Activated CD8-positive, alpha-beta T cell treated with anti-CD3 and anti-CD28 coated beads, Interleukin-2, amount 10 ng/mL, durations not matched to agents 7 days and 5 days (primary cell): ENCODE measurements at places on chromosomes 6 and 20. TPM values are rescaled to one million over a fixed set of nuclear protein-coding genes. Genes with fewer than 3 reads are reported as not detected.

DNA sequence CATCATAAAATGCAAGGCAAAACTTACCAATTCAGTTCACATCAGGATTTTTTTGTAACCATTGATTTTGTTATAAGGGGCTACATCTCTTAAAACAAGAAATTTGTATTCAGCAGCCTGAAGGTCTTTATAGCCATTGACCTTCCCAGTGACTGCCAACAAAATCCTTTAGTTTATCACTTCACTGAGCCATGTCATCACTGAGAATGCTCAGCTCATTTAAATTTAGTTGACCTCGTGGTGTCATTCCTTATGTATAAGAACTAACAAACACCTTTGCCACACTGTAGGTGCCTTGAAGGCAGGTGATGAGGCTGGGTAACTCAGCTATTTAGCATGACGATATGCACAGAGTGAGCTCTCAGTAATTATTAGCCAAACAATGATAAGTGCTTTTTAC is 77.7 kb downstream of the GRM1 start:
- H3K27me3 ChIP-seq = no peaks in the 10 kb centered on the region
- no peak overlapping the region for H3K4me3 ChIP-seq
- H3K4me1 ChIP-seq = no peaks in the 10 kb centered on the region
- DNase-seq = no peak
- no peak overlapping the region for H3K27ac ChIP-seq

DNA sequence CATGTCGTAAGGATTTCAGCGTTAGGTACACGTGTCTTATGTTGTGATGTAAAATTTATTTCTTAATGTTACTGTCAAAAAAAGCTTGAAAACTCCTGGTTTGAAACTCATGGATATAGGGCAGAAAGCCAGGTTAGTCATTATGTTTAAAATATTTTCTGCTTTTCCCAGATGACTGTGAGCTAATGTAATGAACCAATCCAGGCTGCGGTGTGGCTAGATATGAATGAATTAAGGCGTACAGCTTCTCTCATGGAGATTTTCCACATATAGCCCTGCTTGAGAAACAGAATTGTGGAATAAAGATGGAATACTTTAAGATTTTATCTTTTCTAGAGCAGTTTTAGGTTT is 80.3 kb upstream of the STMND1 start:
- no peak overlapping the region for H3K4me3 ChIP-seq
- peaks cover 2% of the 10 kb centered on the region for H3K4me1 ChIP-seq
- H3K27me3 ChIP-seq = peaks cover 7% of the 10 kb centered on the region
- no peaks in the 10 kb centered on the region for H3K36me3 ChIP-seq
- DNase-seq = no peak

GRCh38 chr6:14159090-14159489 is 41.5 kb downstream of the CD83 start:
- no peak overlapping the region for H3K4me3 ChIP-seq
- H3K36me3 ChIP-seq = no peaks in the 10 kb centered on the region
- H3K27ac ChIP-seq = no peak overlapping the region
- no peaks in the 10 kb centered on the region for H3K4me1 ChIP-seq
- H3K27me3 ChIP-seq = peaks cover 8% of the 10 kb centered on the region

GRCh38 chr6:18752278-18753068 is 365.3 kb downstream of the RNF144B start:
- peaks cover 1% of the 10 kb centered on the region for H3K27me3 ChIP-seq
- H3K27ac ChIP-seq = no peak overlapping the region
- no peaks in the 10 kb centered on the region for H3K36me3 ChIP-seq
- H3K4me1 ChIP-seq = no peaks in the 10 kb centered on the region
- DNase-seq = no peak
- no peak overlapping the region for H3K4me3 ChIP-seq

GRCh38 chr20:24638591-24639548 is 169.4 kb downstream of the SYNDIG1 start:
- no peak overlapping the region for H3K27ac ChIP-seq

DNA sequence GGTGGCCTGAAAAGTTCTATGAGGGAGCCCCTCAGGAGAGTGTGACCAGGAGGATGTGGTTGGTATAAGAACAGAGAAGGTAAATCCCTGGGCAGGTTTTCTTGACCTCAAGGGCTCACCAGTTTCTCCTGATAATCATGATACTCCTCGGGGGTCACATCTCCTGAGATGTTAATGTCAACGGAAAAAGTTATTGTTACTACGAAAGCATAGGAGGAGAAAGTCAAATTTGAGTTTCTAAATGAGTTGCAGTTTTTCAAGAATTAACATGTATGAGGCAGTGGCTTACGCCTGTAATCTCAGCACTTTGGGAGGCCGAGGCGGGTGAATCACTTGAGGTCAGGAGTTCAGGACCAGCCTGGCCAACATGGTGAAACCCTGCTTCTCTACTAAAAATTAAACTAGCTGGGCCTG is 23.4 kb downstream of the MGME1 start:
- H3K27me3 ChIP-seq = peaks cover under 1% of the 10 kb centered on the region
- peak overlapping the region; percentile 83 for H3K27ac ChIP-seq
- DNase-seq = peak; percentile 37
- H3K4me3 ChIP-seq = peak overlapping the region; percentile 35

GRCh38 chr6:42251911-42252637 is 34.4 kb upstream of the MRPS10 start:
- peaks cover 33% of the 10 kb centered on the region for H3K36me3 ChIP-seq
- no peaks in the 10 kb centered on the region for H3K4me1 ChIP-seq
- H3K27me3 ChIP-seq = no peaks in the 10 kb centered on the region
- peak overlapping the region; percentile 9 for H3K27ac ChIP-seq
- no peak for DNase-seq

- DNase-seq = no peak
- H3K27ac ChIP-seq = no peak overlapping the region
- no peaks in the 10 kb centered on the region for H3K27me3 ChIP-seq
- no peaks in the 10 kb centered on the region for H3K4me1 ChIP-seq
- no peaks in the 10 kb centered on the region for H3K36me3 ChIP-seq
Observed at GRCh38 chr20:24584538-24585356, 115.3 kb downstream of the SYNDIG1 start.

DNA sequence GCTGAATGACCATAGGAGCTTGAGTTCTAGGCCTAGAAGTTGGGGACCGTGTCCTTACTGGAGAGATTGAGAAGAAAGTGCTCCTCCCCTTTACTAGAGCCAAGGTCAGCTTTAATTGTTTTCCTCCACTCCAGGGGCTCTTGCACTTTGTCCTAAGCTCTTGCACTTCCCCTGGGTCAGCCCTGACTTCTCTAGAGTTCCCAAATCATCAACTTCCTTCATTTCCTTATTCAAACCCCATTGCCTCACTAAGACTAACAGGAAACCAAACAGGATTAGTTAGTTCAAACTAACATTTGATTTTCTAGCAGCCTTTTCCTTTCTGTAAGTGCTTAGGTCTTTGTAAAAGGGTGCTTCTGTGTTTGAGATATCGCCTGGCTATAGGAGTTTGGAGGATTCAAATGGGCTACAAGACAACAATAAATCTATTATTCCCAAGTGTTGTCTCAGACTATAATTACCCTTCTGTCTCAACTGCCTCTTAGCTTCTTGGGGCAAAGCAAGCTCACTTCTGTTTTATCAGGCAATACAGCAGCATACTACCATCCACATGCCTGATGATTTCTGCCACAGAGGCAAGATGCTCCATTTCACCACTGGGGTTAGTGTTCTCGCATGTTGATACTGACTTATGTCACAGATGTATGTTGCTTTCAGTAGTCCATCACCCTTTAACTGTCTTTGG is 12.8 kb upstream of the DTNBP1 start:
- H3K27ac ChIP-seq = no peak overlapping the region
- H3K4me1 ChIP-seq = no peaks in the 10 kb centered on the region
- H3K27me3 ChIP-seq = peaks cover 29% of the 10 kb centered on the region
- H3K4me3 ChIP-seq = no peak overlapping the region
- no peaks in the 10 kb centered on the region for H3K36me3 ChIP-seq

The DAAM2 gene
- not detected for total RNA-seq

The TRIM15 gene
- total RNA-seq = not detected

The KCNK17 gene
- not detected for total RNA-seq

The NKAIN4 gene
- total RNA-seq = not detected
